Posterior cingulate gyrus (tissue), 11 donors: ENCODE measurements at places on chromosomes 6 and 20.

DNA sequence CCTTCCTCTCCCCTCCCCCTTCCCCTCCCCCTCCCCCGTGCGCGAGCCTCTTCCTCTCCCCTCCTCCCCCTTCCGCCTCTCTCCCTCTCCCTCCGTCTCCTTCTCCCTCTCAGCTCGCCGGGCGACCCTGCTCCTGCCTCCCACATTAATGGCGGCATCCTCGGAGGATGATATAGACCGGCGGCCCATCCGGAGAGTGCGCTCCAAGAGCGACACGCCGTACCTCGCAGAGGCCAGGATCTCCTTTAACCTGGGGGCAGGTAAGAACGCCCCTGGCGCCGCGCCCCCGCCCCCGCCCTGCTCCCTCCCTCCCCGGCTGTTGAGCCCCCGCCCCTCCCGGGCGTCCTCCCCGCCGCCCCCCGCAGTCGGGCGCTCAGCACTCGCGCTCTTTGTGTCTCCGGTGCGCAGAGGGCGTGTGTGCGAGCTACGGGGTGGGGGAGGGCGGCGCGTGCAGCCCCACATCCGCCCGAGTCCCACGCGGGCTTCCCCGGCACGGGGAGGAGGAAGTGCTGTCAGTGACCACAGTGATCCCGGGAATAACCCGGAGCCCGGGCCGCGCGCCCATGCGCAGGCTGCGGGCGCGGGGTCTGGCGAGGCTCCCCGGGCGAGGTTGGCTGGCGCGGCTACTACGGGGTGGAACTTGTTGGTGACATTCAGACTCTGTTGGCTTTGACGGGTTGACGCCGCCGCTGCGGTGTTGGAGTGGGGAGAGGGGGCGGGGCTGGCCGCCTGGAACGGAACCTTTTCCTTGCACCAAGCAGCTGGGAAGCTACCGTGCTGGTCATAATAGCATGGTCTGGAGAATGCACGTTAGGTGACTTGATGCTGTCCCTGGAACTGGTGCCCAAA is 33.2 kb downstream of the PHACTR1 start:
- DNase-seq: no peak

- DNase-seq: no peak
Measured at GRCh38 chr6:56628105-56628504, 14.6 kb downstream of the DST start.

DNA sequence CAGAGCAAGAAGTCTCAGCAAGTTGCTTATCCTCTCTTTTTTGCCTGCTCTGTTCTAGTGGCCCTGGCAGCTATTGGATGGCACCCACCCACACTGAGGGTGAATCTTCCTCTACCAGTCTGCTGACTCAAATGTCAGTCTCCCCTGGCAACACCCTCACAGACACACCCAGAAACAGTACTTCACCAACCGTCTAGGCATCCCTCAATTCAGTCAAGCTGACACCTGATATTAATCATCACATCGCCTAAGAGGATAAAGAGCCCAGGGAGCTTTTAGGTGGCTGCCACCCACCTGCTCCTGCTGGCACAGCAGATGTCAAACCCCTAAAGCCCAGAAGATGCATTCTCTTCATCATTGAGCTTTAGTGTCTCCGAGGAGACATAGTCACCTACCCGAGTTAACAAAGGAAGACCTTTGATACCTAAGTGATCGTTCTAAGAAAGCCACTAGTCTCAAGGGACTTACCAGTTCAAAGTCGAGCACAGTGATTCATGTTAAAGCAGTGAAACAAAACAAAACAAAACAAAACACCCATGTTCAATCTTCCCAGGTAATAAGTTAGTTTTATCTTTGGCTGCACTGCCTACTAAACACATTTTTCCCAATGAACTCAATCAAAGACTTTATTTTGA is 97.7 kb upstream of the KCNQ5 start:
- DNase-seq: no peak

- DNase-seq: no peak
Measured at GRCh38 chr20:62566771-62567170, 75.5 kb upstream of the SLCO4A1 start.

- DNase-seq: no peak
Measured at GRCh38 chr6:143333749-143334520, 116.6 kb downstream of the ADAT2 start.

DNA sequence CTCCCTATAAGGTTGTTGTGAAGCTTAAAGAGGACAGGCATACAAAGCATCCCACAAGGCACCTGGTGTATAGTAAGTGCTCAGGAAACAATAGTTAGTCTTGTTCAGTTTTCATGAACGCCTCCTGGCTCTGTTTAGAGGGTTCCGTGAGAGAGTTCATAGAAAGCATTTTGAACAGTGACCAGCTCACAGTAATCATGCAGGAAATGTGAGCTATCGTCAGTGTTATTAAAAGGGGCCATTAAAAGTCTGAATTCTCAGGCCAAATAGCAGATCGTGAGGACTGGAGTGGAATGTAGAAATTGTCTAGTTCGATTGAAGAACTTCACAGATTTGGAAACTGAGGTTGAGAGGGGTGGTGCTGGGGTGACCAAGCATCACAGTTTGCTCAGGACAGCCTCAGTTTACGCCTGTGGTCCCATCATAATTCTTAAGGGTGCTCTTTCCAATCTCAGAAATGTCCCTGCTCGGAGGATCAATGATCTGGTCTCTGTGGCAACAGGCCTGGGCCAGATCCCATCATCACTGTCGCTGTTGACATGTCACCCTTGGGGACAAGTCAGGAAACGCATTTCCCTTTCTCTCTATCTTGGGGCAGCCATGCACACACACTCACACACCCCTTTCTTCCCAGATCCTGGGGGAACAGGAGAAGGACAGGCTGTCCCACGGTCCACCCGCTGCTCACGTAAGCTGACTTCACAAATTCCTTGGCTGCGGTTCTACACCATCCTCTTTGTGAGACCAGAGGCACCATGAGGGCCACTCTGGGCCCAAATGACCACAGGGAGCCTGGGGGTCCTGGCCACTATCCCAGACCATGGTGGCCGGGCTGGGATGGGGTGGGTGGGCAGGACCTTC is 7.2 kb downstream of the TGM2 start:
- DNase-seq: no peak

GRCh38 chr6:134132494-134133141 is 80.2 kb upstream of the SLC2A12 start:
- no peak for DNase-seq

- no peak for DNase-seq
Measured at GRCh38 chr6:83311231-83311630, 118.1 kb downstream of the RWDD2A start.

- DNase-seq: no peak
Measured at GRCh38 chr6:37850728-37851285, 31.3 kb downstream of the ZFAND3 start.

- peak; percentile 75 for DNase-seq
Measured at GRCh38 chr6:161233986-161234661, 39.7 kb downstream of the AGPAT4 start.

DNA sequence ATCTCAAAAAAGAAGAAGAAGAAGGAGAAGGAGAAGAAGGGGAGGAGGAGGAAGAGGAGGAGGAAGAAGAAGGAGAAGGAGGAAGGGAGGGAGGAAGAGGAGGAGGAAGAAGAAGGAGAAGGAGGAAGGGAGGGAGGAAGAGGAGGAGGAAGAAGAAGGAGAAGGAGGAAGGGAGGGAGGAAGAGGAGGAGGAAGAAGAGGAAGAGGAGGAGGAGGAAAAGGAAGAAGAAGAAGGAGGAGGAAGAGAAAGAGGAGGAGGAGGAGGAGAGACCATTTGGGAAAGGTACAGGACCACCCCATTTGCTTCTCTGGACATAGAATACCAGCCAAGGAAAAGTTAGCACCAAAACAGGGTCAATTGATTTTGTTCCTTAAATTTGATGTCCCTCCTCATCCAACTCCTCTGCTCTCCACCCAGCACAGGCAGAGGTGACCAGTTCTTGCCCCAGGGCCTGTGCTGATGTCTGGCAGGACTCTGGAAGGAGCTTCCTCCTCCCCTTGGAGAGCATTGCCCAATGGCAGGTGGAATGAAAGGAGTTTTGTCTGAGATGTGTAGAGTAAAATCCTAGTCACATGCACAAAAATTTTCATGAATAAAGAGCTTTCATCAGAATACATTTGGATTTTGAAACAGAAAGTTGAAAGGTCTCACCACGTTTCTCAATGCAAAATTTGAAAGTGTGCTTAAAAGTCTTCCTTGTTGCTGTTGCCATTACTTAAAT is 182.9 kb downstream of the LY86 start:
- no peak for DNase-seq

DNA sequence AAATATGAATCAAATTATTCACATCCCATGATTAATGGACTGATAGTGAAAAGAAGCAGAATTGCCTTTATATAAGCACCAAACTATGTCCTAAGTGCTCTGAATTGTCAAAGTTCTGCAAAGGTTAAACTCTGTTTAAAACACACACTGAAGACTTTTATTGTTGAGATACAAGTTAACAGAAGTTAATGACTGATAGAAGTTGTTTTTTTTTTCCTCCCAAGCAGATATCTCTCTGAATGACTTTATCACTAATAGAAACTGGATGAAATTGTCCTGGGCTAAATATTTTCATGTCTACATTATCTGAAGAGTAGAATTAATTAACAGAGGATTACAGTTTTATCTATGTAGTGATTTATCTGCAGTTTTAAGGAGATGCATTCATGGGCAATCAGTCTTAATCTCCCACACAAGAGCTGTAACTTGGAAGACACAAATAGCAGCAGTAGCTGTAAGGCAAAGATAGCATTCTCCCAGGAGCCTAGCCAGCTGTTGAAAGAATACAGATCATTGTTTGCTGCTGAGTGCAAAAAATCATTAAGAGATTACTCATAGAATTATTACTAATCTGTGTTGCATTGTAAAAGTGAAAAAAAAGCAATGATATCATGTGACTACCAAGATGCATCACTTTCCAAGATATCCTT is 49.9 kb downstream of the BMP5 start:
- no peak for DNase-seq

DNA sequence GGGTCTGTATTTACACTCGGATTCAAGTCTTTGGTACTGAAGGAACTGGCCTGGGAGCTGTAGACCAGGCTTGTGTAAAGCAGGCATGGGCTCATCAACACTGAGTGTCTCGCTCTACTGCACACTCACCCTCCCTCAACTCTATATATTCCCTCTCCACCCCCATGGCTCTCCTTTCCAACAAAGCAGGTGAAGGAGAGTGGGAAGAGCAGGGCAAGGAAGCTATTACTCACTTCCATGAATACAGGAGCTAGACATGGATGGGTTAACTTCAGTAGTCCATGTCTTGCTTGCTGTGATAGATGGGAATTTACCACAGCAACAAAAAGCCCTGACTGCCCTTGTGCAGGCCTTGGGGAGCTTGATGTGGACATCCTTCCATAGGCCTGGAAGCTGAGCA is 20.7 kb upstream of the SLC2A12 start:
- no peak for DNase-seq

GRCh38 chr20:62336775-62337557 is 30.1 kb downstream of the LAMA5 start:
- no peak for DNase-seq

DNA sequence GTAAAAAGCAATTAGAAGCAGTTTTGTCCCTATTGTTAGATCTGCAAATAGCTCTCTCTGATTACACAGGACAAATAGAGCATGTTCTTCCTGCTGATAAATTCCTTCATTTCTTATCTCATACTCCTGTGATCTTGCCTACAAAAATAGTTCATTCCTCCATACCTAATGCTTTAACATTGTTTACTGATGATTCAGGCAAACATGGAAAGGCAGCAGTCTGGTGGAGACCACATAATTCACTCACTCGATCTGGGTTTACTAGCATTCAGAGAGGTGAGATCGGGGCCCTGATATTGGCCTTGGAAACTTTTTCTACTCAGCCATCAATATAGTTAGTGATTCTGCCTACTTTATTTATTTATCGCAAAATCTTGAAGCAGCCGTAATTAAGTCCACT is 20.2 kb downstream of the HLA-DPA1 start:
- DNase-seq: no peak

DNA sequence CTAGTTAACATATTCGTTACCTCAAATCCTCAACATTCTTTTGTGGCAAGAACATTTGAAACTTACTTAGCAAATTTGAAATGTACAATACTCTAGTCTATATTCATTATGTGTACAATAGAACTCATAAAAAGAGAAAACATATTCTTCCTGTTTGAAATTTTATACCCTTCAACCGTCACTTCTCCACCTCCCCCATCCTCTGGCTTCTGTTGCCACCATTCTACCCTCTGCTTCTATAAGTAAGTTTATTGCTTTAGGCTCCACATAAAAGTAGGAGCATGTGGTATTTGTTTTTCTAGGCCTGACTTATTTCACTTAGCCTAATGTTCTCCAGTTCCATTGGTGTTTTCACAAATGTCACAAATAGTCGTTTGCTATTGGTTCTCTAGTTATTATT is 205.3 kb downstream of the TENT5A start:
- DNase-seq: no peak

DNA sequence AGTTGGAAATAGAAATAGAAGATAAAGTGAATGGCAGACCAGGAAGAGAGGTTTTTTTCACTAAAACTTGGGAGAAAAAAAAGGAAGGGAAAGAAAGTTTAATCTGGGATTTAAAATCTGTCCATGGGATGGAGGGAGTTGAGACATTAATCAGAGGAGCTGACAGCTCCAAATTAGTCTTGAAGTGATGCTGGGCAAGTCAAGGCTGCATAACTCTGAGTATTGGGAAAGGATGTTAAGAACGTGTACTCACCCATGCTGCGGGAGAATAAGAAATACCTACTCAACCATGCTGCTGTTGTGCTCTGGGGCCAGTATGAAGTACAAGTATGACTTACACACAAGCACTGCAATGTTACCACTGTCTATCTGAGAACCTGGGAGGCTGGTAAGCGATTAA is 47.5 kb downstream of the SNRNP48 start:
- no peak for DNase-seq

GRCh38 chr6:22281341-22282085 is 15.3 kb downstream of the PRL start:
- DNase-seq: no peak

DNA sequence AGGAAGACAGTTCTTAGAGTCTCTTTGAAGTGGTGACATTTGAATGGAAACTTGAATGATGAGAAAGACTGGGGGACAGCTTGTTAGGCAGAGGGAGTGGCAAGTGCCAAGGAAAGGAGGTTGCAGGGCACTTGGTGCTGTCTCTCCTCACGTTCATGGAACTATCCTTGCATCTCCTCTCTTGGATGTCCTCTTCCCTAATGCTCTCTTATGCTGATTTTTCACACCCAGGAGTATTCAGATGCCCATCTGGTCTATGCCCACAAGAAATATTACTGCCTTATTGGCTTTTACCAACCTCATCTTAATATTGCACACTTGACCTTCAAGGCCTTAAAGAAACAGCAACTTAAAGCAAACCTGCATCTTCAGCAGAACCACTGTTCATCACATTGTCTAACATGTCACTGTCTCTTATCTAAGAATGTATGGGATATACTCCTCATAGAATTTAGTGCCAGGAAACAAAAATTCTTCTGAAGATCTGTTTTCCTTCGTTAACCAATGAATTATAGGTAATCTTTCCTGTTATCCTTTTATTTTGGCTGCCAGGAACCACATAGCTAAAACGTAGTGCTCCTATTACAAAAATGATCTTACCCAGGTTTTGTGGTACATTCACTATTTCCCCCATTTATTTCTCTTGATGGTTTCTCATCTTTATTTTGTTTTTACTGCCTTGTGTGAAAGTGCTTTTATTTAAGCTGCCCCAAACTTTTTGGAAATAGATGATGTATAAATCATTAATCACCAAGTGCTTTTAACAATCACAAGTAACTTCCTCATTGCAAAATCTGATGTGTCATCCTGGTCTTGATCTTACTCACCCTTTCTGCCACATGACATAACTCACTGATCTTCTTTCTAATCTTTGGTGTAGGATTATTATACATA is 12.8 kb downstream of the RGS17 start:
- DNase-seq: no peak
